ENCODE measurements at places on chromosomes 13 and 19. TPM values are rescaled to one million over a fixed set of nuclear protein-coding genes. Genes with fewer than 3 reads are reported as not detected.

GRCh38 chr13:27117158-27117557 lies 54.5 kb downstream of the USP12 start:
- peaks cover 8% of the 10 kb centered on the region for H3K4me1 ChIP-seq
- DNase-seq = no peak
- H3K36me3 ChIP-seq = peaks cover 23% of the 10 kb centered on the region

GRCh38 chr19:51129716-51130115 lies 5.0 kb downstream of the SIGLEC9 start:
- no peak for DNase-seq
- H3K27me3 ChIP-seq = peaks cover 11% of the 10 kb centered on the region
- peaks cover 2% of the 10 kb centered on the region for H3K4me1 ChIP-seq

- H3K4me1 ChIP-seq = no peaks in the 10 kb centered on the region
- no peaks in the 10 kb centered on the region for H3K27me3 ChIP-seq
- H3K36me3 ChIP-seq = peaks cover 8% of the 10 kb centered on the region
- H3K27ac ChIP-seq = no peak overlapping the region
Observed at GRCh38 chr19:19300613-19301012, 19.7 kb downstream of the SUGP1 start.

DNA sequence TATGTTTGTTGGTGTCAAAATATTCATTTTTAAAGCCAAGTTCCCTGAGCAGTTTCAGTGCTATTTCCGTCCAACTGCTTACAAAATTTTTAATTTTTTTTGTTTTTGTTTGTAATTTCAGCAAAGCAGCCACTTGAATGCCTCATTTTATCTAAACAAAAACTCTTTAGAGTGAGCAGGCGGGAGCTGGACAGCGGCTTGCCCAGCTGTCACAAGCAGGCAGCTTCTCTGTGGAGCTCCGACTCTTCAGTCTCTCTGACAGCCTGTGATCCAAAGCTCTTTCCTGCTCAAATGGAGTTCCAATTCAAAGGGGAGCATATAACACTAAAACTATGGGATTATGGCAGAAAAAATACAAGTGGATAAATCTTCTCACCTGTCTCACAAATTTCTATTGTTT lies 618.3 kb upstream of the PCDH20 start:
- no peaks in the 10 kb centered on the region for H3K36me3 ChIP-seq
- peaks cover 3% of the 10 kb centered on the region for H3K4me1 ChIP-seq
- H3K4me3 ChIP-seq = no peak overlapping the region
- DNase-seq = no peak
- H3K27ac ChIP-seq = no peak overlapping the region

- no peaks in the 10 kb centered on the region for H3K27me3 ChIP-seq
- peak overlapping the region; percentile 97 for H3K27ac ChIP-seq
- DNase-seq = no peak
- peaks cover 13% of the 10 kb centered on the region for H3K4me1 ChIP-seq
Observed at GRCh38 chr19:47226426-47227351, 4.3 kb downstream of the BBC3 start.

Gene ZNF837
- 6.1 TPM for total RNA-seq

Gene TNFSF9
- total RNA-seq = not detected

GRCh38 chr13:108911807-108912206 lies 282.4 kb downstream of the MYO16 start:
- no peaks in the 10 kb centered on the region for H3K36me3 ChIP-seq
- H3K4me1 ChIP-seq = peaks cover 27% of the 10 kb centered on the region
- H3K4me3 ChIP-seq = no peak overlapping the region
- DNase-seq = no peak

Gene PPP1R15A
- total RNA-seq = 44.5 TPM

DNA sequence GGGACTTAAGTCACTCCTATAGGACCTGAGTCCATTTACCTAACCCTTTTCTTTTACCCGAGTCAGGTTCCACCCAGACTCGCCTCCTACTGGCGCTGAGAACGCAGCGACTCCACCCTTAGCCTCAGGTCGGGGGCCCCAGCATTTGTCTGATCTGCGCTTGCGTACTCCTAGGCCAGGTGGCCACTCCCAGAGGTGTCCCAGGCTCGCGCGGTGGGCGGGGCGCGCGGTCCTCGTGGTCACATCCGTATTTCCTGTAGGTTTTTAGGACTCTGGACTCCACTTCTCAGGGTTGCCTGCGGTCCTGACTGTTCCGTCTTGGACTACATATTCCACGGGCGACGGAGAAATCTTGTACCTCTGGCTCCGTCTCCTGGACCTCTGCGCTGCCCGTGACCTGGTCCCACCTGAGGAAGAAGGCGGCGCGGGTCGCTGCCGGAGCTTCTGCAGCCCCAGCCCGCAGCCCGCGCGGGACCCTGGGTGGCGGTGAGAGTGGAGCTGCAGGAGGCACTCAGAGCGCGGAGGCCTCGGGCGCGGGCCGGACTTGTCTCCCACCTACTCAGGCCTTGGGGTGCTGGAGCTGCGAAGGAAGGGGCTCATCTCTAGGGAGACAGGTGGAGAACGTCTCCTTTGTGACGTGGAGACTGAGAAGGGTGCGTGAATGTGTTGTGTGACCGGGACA lies 11.0 kb upstream of the ZNF573 start:
- no peaks in the 10 kb centered on the region for H3K4me1 ChIP-seq
- H3K27ac ChIP-seq = no peak overlapping the region
- H3K27me3 ChIP-seq = no peaks in the 10 kb centered on the region
- no peak for DNase-seq

Gene ZNF506
- total RNA-seq = 18.6 TPM

GRCh38 chr13:30861836-30862467 lies 44.1 kb upstream of the MEDAG start:
- peaks cover 29% of the 10 kb centered on the region for H3K4me1 ChIP-seq
- no peak for DNase-seq
- no peak overlapping the region for H3K4me3 ChIP-seq

GRCh38 chr19:4371247-4372164 lies 28.1 kb downstream of the MPND start:
- H3K27me3 ChIP-seq = no peaks in the 10 kb centered on the region
- peaks cover 21% of the 10 kb centered on the region for H3K4me1 ChIP-seq
- H3K4me3 ChIP-seq = no peak overlapping the region
- DNase-seq = no peak
- peaks cover 1% of the 10 kb centered on the region for H3K36me3 ChIP-seq

DNA sequence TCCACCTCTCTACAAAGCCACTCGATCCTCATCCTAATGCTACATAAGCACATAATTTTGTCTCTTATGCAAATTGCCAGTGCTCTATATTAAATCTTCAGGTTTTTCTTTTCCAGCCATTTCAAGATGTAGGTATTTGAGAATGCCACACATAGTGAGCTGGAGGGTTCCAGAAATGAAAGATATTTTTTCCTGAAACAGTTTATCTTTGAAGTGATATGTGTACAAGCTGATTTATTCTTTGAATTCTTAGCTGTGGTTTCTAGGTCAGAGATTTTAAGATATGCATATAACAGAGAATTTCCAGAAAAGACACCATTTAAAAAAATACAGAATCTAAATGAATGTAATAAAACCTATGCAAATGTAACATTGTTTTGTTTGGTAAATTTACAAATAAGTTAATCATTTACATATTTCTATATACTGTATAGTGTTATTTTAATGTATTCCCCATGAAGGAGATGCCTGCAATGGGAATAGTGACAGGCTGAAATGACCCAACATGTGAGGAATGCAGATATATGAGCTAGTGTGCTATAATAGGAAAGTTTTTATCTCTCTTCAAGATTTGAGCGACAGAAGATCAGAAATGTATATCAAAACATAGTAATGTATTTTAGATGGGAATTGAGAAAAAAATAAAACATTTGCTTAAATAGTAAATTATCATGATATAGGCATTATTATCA lies 570.2 kb downstream of the SLITRK1 start:
- no peak overlapping the region for H3K27ac ChIP-seq
- H3K4me1 ChIP-seq = no peaks in the 10 kb centered on the region
- H3K4me3 ChIP-seq = no peak overlapping the region
- H3K27me3 ChIP-seq = no peaks in the 10 kb centered on the region

DNA sequence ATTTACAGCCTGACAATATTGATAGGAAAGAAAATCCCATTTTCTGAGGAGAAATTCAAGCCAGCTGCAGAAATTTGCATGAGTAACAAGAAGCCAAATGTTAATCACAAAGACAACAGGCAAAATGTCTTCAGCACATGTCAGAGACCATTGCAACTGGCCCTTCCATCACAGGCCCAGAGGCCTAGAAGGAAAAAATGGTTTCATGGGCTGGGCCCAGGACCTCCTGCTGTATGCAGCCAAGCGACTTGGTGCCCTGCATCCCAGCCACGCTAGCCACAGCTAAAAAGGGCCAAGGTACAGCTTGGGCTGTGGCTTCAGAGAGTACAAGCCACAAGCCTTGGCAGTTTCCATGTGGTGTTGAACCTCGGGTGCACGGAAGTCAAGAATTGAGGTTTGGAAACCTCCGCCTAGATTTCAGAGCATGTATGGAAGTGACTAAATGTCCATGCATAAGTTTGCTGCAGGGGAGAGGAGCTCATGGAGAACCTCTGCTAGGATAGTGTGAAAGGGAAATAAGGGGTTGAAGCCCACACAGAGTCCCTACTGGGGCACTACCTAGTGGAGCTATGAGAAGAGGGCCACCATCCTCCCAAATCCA lies 1474.0 kb downstream of the PCDH9 start:
- no peaks in the 10 kb centered on the region for H3K4me1 ChIP-seq
- H3K36me3 ChIP-seq = peaks cover 3% of the 10 kb centered on the region
- no peaks in the 10 kb centered on the region for H3K27me3 ChIP-seq
- no peak overlapping the region for H3K4me3 ChIP-seq
- H3K27ac ChIP-seq = no peak overlapping the region
